IMR-90 (cell line): ENCODE measurements at places on chromosomes 11 and 22. TPM values are rescaled to one million over a fixed set of nuclear protein-coding genes. Genes with fewer than 3 reads are reported as not detected.

DNA sequence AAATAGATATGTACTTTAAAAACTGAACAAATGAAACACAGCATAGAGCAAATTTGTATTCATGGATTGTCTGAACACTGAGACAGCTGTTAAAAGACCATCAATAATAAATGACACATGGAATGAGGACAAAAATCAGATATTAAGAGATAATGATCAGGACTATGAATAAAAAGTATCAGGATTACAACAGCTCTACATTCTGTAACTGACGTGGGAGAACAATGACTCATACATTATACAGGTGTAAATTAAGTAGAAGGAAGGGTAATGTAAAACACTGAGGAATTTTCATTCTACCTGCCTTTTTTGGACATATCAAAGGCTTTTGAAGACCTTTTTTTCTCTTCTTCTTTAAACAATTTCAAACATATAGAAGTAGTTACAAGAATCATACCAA lies 310.9 kb upstream of the ANO3 start:
- no peak for DNase-seq

Gene LMO1
- not detected in 2 replicates for total RNA-seq

DNA sequence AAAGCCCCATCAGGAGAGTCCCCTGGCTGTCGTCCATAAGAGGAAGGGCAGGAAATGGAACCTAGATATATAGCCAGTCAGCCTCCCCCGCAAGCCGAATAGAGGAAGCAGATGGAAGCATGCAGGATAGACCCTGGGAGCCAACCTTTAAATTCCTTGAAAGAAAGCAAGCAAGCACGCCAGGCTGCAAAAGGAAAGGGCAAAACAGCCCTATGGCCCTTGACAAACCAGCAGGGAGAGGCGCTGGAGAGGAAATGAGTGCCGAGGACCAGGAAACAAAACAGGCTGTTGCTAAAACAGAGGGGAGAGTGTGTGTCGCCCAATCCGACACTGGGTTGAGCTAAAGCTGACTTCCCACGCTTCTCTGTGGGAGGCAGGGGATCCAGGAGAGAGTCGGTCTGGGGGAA lies 203.5 kb upstream of the MTNR1B start:
- DNase-seq, result peak; percentile 2

- DNase-seq, result peak; percentile 43
Measured at GRCh38 chr11:111676878-111677585, 74.8 kb downstream of the SIK2 start.

Gene IMMP1L
- total RNA-seq, result 5.0 and 10.0 TPM in 2 replicates

DNA sequence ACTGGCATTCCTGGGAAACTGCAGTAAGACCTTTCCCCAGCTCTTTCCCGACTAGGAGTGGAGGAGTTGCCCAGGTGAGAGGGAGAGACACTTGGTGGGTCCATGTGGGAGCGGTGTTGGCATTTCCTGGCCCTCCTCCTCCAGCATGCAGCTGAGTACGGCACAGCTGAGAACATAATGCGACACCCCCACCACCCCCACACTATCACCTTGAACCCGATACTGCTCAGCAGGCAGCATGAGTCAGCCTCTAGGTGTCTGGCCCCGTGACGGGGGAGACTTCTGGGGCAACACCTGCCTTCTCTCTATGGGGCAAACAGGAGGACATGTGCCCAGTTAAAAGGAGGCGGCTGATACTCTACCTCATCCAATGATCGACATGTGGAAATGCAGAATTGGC lies 64.4 kb downstream of the PKNOX2 start:
- DNase-seq, result no peak

DNA sequence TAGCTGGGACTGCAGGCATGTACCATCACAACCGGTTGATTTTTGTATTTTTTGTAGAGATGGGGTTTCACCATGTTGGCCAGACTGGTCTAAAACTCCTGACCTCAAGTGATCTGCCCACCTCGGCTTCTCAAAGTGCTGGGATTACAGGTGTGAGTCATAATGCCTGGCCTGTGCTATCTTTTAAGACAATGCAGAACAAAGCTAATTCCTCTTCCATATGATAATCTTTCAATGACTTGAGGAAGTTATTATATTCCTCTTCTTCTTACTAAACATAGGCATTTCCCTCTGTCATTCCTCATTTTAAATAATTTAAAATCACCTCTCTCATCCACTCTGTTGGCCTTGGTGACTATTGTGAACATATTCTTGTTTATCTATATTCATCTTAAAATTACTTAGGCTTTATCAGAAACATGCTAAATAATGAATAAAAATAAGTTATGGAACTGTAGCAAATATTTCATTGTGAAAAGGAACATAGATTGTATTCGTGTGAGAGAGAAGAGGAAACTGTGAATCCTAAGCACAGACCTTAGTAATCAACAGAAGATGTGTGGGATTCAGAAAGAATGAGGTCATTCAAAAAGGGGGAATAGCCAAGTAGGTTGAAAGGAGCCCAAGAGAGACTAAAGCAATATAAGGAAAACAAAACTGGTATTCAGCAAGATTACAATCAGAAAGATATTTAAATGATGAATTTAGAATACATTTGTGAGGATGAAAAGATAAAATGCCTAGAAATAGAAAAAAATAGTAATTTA lies 269.4 kb downstream of the TTC28 start:
- DNase-seq, result peak; percentile 71

GRCh38 chr11:10272132-10272531 lies 21.9 kb downstream of the SBF2 start:
- DNase-seq, result peak; percentile 53

DNA sequence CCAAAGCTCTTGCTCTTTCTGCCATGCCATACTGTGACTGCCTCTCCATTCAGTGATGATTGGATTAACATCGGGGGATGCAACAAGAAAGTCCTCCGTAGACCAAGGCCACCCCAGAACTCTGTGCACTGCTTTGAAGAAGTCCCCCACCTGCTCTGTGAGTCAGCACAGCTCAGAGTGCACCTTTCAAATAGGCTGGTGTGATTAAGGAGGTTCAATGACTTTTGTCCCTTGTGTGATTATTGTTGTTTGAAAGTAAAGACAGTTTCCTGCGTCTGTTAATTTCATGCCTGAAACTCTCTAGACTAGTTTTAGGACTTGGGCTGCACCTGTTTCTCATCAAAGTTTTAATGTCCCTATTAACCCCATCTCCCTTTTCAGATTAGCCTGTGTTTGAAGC lies 33.0 kb upstream of the DBX1 start:
- DNase-seq, result no peak

- DNase-seq, result no peak
Measured at GRCh38 chr11:13016415-13016814, 7.3 kb downstream of the RASSF10 start.

- DNase-seq, result no peak
Measured at GRCh38 chr22:29380856-29381255, 7.5 kb downstream of the AP1B1 start.

DNA sequence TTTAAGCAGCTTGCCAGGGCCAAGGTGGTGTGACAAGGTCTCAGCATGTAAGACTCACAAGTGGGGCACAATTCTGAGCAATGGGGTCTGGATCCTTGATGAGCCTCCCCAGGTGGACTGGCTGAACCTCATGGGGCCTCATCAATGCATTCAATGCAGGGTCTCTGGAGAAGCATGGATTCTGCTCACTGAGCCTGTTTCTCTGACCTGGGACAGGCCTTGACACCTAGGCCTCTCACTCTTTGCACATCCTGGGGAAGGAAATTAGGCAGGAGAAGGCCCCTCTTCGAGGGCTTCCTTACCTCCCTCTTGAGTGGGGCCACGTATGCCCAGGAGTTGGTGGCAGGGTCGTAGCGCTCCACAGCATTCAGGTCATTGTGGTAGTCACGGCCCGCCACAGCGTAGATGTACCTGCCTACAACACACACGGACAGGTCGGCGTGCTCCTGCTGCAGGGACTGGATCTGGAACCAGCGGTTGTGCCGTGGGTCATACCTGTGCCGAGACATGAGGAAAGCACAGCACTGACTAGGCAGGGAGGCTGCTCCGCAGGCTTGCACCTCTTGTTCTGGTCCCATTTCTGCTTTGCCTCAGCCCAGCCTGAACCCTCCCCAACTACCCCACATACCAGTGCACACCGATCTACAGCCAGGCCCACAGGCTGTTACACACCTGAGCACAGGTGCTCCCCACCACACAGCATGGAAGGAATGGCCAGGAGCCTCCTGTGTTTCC lies 20.0 kb upstream of the SCARF2 start:
- DNase-seq, result no peak

- no peak for DNase-seq
Measured at GRCh38 chr22:30282616-30283046, 6.7 kb downstream of the CASTOR1 start.

- DNase-seq, result no peak
Measured at GRCh38 chr11:2557381-2557780, 112.6 kb downstream of the KCNQ1 start.
